ENCODE measurements at places on chromosomes 13 and 19.

- DNase-seq: no peak
Measured at GRCh38 chr19:31451686-31452330, 102.6 kb upstream of the TSHZ3 start.

- DNase-seq: no peak
Measured at GRCh38 chr19:13195678-13196077, 45.5 kb downstream of the IER2 start.

DNA sequence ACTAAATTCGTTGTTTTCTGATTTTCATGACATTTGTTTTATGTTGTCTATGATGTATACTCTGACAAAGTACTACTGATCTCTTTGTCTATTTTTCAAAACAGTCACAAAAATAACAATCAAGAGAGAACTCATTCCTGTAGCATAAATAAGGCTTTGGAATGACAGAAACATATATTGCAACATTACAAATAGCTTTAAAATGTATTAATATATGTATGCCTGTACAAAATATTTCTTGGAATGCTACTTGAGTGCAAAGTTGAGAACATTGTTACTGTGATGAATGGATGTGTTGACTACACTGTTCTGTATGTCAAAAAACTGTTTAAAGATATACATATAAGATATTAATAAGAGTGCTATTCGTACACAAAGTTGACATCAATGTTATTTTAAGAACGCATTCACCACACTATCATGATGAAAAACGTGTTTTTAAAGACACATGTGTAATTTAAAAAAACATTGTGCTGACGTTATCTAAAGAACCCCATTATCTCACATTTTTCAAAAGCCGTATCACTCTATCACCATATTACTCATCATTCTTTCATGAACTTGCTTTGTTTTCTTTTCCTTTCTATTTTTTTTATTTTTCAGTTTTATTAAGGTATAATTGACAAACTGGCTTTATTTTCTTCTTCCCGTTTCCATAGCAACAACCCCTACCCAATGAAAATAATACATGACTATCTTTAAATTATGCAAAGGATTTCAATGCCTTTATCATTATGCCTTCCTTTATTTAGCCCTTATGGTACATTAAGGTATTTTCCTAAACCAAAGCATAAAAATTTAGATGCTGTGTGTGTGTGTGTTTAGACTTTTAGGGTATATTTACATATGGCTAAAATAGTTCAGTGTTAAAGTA lies 918.8 kb downstream of the SLITRK1 start:
- DNase-seq: no peak

DNA sequence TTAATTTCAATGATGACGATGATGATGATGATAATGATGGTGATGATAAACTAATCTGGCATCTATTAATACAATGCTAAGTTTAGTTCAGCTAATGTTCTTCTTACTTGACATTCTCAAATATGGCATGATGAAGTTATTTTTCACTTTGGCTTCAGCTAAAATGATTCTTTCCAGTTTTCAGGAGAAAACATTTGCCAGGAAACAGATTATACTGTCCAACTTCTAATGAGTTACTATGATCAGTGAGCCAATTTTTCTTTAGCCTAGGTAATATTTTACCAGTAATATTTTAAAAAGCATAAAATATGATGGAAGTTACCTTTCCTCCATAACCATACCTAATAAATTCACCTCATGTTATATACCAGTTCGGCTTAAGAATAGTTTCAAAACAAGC lies 245.7 kb upstream of the CSNK1A1L start:
- DNase-seq: no peak

GRCh38 chr19:33210266-33210940 lies 15.2 kb downstream of the SLC7A10 start:
- DNase-seq: no peak

DNA sequence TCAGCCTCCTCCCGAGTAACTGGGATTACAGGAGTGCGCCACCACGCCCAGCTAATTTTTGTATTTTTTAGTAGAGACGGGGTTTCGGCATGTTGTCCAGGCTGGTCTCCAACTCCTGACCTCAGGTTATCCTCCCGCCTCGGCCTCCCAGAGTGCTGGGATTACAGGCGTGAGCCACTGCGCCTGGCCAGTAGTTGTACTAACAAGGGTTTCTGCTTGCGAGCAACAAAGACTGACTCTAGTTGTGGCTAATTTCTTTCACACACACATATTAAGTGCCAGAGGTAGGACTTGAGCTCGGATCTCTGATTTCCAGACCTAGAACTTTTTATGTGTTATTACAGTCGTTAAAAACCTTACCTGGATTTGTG lies 635 bp upstream of the PCCA start:
- DNase-seq: no peak

GRCh38 chr13:112923962-112924361 lies 45.1 kb upstream of the MCF2L start:
- no peak for DNase-seq

DNA sequence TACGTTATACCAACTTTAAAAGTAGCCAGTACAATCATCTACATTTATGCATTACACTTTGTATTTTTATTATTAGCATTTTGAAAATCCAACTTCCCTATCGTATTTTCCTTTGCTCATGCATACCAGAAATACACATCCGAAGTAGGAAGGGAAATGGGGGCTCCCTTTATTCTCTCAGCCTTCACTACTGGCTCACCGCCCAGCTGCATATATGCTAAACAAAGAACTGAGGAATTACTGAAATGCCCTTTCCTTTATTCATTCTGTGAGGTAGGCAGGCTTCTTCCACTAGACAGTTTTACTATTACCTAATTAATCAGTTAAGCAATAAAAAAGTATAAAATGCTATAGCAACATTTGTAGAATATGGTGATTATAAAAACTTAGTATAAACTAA lies 291.6 kb downstream of the KLF12 start:
- DNase-seq: no peak

All from CD14-positive monocyte (primary cell).